ENCODE measurements at places on chromosomes 13 and 19. TPM values are rescaled to one million over a fixed set of nuclear protein-coding genes. Genes with fewer than 3 reads are reported as not detected.

Gene MFSD12
- 31.8 TPM for polyA plus RNA-seq

Gene IQCN
- 11.2 TPM for polyA plus RNA-seq

Gene NLRP9
- not detected for polyA plus RNA-seq

Gene SYDE1
- 16.2 TPM for polyA plus RNA-seq

Gene TNFSF9
- polyA plus RNA-seq = 0.83 TPM

Gene SYCN
- polyA plus RNA-seq = 1.0 TPM

Gene FUT1
- polyA plus RNA-seq = 4.8 TPM

Gene CHST8
- 0.56 TPM for polyA plus RNA-seq

Gene FAM216B
- 0.22 TPM for polyA plus RNA-seq

Gene ACER1
- not detected for polyA plus RNA-seq

Gene OR10H5
- 0.11 TPM for polyA plus RNA-seq

Gene C5AR2
- polyA plus RNA-seq = 0.44 TPM

Gene CGB8
- not detected for polyA plus RNA-seq

Gene BORA
- polyA plus RNA-seq = 0.78 TPM

Gene CLDN10
- 223 TPM for polyA plus RNA-seq

Gene SYNGR4
- not detected for polyA plus RNA-seq

Gene SPTBN4
- polyA plus RNA-seq = 4.1 TPM
